ENCODE measurements at places on chromosomes 12 and 14.

DNA sequence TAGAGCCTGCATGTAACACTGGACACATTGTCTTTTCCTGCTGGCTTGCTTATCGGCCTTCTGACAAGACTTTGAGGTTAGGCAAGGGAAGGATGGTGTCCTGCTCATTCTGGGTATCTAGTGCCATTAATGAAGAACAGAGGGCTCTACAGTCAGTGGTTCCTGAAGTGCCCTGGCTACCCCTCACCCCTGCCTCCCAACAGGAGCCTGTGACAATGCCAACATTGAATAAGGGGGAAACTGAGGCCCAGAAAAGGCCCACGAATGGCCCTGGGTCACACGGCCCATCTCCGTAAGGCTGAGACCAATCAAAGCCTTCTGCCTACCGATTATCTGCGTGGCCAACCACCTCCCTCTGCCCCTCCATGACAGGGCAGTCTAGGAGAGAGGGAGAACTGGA, 2.1 kb downstream of the IFI27L2 start:
- DNase-seq = no peak

DNA sequence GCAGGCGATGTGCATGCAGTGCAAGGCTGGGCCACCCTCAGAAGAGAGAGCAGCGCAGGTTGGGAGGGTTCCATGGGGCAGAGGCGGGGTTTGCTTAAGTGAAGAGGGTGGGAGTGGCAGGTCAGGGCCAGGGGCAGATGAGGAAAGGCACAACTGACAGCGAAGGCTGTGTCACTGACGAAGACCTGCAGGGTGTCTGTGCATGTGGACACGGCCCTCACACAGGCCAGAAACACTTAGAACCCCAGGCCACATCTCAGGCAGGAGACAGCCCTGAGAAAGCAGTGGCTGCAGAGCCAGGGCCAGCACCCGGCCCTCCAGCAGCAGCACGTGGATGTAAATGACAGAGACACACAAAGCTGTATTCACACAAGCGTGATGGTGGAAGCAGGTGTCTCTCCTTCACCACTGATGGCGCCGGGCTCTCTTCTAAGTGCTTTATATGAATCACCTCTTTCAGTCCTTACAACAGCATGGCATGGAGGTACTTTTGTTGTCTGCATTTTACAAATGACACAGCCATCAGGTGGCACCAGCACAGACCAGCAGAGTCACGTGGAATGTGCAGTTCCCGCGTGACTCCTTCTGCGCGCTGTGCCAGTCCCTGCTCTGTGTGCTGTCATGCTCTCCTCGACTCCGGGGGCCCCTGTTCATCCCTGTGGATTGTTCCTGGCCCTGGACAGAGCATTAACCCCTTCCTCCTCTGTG, 54.6 kb downstream of the TSPAN11 start:
- no peak for DNase-seq

DNA sequence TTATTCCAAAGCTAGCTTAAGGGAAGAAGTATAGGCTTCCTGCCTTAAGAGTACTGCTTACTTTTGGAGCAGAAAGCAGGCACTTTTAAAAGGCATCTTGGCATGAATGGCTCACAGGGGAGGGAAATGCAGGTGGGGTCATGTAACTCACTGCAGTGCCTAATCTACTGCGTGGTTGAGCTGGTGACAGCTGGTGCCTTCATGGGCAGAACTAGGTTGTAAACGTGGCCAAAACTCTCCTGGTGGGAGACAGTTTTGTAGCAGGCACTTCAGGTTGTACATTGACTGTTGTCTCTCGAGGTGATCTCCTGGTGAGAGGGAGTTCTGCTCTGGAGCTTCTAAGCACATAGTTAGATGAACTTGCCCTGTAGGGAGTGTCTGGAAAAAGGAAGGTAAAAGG, 962.5 kb downstream of the DIO2 start:
- no peak for DNase-seq

- DNase-seq = no peak
These were observed 123.9 kb downstream of the PAX9 start for GRCh38 chr14:36785511-36785910.

- DNase-seq = peak; percentile 57
These were observed 9.4 kb downstream of the GCH1 start for GRCh38 chr14:54893151-54893760.

- no peak for DNase-seq
These were observed 1052.3 kb downstream of the AACS start for GRCh38 chr12:126117502-126117901.

GRCh38 chr12:93198086-93198485, 179.6 kb upstream of the NUDT4 start:
- no peak for DNase-seq

DNA sequence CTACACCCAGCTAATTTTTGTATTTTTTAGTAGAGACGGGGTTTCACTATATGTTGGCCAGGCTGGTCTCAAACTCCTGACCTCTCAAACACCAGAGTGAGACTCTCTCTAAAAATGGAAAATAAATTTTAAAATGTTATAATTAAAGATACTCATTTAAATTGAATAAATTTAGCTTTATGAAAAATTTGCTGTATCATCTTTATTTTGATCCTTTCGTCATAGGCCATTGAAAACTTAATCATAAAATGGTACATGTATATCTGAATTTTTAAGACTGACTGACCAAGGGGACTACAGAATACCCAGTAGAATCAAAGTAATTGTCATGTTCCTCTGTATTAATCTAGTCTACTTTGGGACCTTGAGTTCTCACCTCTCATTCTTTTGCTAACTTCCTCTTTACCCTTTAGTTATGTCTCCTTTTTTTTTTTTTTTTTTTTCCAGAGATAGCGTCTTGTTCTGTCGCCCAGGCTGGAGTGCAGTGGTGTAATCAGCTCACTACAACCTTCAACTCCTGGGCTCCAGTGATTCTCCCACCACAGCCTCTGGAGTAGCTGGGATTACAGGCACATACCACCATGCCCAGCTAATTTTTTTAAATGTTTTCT, 9.5 kb downstream of the RAB5B start:
- DNase-seq = no peak

- DNase-seq = no peak
These were observed 11.8 kb downstream of the CCDC92 start for GRCh38 chr12:123960856-123961255.

DNA sequence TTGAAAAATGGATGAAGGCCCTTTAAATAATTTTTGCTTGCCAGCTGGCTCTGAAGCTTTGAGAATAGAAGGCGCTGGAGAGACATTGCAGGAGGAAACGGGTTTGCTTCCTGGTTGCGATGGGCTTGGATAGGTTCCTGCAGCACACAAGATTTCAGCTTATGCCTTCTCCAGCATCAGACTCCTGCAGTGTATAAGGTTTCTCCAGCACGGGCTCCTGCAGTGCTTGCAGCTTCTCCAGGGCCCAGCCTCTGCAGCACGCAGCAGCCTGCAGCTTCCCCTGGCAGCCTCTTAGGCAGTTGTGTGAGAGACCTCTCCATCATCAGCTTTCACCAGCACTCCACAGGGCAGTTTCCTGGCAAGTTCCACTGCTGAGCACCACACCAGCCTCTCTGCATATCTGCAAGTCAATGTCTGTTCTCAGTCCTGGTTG, 78.7 kb upstream of the ZDHHC17 start:
- DNase-seq = no peak

DNA sequence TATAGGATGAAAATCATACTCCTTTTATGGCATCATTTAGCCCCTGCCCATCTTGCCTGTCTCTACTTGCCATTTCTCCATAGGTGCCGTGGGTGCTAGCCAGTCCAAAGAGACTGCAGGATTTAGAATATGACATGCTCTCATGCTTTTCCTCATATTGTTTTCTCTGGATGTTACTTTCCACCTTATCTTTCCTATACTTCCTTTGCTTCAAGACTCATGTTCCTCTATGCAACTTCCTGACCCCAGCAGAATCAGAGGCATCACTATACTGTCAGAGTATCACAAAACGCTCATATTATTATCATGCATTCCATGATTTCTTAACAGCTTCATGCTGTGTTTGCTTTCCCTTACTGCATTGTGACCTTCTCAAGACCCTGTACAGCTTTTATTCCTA, 220.8 kb upstream of the ABCD2 start:
- no peak for DNase-seq

GRCh38 chr14:61203081-61203753, 77.9 kb downstream of the TMEM30B start:
- DNase-seq = no peak

GRCh38 chr12:132302466-132303358, 26.7 kb downstream of the GALNT9 start:
- DNase-seq = no peak

DNA sequence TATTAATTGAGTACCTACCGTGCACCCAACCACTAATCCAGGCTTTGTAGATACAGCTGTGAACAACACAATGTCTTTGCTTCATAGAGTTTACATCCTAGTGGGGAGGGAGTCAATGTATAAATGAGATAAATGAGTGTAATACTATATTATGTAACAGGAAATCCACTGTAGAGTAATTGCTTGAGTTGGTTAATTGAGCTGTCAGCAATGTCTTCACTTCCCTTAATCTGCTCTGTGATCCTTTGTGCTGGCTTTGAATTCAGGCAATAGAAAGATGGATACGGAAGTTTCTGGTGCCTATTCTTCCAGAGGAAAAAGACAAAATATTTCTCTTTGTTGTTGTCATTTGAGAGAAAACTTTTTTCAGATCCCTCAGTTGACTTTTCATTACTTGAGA, 104.0 kb upstream of the SLC16A7 start:
- DNase-seq = no peak

GRCh38 chr12:71439613-71440344, at the start of gene LGR5:
Gene LGR5 (plus strand): TSS chr12:71439798. CDS start chr12:71440081, 283 bp downstream.
- DNase-seq = no peak

GRCh38 chr12:54228471-54228870, 39.7 kb upstream of the SMUG1 start:
- DNase-seq = no peak

GRCh38 chr12:18461758-18462157, 200.4 kb downstream of the PIK3C2G start:
- DNase-seq = no peak

DNA sequence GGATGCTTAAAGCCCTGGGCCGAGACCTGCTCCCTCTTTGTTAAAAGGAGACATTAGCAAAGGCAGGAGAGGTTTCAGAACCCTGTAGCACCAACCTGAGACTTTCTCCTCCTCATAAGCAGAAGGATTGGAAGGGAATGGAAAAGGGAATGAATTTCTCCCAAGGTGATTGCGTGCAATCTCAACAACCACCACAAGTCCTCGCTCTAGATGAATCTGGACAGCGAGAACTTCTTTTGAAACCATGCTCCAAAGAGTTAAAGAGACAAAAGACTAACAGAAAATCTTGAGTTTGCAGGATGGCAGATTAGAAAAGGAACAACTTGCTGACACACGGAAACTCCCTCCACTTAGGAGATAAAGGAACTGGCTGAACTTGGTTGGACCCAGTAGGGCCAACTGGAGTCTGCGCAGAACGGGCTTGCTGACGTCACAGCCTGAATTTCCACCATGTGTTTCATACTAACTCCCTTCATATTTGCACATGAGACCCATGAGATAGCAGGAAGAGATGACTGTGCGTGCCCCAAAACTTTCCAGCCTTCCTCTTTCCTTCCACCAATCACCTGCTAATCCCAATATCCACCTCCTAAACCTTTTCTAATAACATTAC, 137.0 kb downstream of the PTPN11 start:
- DNase-seq = no peak

All from activated CD4-positive, alpha-beta T cell treated with anti-CD3 and anti-CD28 coated beads, Interleukin-2, Interleukin-4, amounts not matched to agents 100 ng/mL and 50 ng/mL, durations not matched to agents 16 hours and 8 hours (primary cell).